Activated T-cell treated with anti-CD3 and anti-CD28 coated beads, Interleukin-2, amount 50 U/mL, for 48 hours (primary cell): ENCODE measurements at places on chromosomes 2 and 18.

DNA sequence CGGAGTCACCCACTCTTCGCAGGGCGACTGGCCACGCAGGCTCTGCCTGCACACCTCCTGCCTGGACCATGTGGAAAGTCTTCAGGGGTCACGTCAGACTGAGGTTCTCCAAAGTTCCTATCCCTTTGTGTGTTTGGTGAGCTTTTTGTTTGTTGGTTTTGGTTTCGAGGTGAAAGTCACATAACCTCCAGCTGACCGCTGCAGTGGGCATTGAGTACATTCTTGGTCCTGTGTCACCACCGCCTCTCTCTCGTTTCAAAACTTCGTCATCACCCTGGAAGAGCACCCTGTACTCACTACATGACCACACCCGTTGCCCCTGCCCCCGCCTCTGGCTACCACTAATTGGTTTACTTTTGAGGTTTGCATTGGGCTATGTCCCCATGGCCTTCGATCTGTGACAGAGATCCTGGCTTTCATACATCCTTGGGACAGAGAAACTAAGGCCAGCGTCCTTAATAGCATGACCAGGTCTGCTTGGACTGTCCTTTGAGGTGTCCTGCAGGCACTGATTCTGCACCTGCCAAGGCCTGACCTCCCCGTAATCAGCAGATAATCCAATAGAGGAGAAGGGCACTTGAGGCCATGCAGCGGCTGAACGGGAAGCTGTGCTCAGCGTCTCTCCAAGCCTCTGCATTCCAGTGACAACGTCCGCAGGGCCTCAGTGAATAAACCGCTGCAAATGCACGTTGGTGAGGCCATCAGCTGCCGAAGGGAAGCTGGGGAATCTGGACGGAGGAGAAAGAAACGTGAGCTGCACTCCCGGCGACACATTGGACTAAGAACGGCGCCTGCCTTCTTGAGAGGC lies 46.8 kb downstream of the SH3BP4 start:
- DNase-seq = no peak

DNA sequence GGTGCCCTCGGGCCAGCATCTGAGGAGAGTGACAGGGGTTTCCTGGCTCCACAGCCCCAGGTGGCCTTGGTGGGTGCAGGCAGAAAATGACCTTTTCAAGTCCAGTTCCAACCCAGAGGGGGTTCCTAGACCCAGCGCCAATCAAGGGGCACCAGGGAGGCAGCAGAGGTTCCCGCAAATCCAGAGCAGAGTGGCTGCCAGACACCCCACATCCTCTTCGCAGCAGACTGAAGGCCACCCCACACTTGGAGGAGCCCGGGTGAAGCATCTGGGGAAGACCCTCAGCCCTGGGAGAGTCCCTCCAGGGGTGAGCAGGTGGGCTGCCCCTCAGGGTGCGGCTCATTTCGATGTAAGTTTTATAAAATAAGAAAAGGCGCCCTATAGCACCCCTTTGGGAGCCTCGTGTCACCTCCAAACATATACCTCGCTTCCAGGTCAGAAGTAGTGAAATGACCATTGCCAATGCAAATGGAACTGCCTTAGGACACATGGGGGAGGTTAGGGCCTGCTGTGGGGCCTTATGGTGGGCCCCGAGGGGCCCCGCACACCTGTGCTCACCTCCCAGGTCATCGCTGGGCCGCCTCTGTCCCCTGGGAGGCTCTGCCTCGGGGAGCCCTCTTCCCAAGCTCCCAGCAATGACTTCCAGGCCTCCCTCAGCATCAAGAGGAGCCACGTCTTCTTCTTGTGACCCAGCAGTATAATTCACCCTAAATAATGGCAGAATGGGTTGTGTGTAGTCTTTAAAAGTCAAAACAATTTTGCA lies 11.0 kb downstream of the RTP5 start:
- no peak for DNase-seq

DNA sequence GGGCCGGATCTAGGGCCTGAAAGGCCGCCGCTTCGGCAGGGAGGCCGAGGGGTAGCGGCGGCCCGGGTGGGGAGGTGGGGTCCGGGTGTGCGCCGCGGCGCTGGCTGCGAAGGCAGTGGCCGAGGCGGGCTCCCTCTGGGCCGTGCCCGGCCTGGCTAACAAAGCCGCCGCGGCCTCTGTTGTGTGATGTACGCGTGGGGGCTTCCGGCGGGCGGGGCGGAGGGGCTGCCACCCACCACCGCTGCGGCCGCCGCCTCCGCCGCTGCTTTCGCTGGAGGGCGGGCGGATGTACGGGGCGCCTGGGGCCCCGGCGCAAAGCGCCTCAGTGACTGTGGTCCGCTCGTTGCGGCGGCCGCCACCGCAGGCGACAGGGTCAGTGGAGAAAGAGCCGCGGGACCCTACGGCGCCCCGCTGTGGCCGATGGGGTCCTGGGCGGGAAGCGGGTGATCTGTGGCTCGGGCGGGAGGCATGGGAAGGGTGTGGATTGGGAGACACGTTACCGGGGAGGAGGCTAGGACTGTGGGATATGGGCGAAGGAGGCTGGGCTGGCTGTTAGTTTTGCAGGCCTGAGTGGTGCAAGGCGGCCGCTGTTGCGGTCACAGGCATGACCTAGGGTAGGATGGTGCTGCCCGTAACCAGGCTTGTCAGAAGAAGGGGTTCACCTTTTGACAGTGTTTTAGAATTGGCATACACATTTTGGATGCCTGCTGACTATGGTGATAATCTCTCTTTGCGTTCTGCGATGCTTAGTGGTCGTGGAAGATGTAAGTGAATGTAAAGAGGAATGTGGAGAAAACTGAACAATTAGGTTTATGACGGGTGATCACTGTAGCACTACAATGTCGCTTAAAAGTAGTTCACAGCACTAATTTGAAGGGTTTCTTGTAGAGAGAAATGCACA lies 662 bp downstream of the BZW1 start:
- DNase-seq = peak; percentile 71

DNA sequence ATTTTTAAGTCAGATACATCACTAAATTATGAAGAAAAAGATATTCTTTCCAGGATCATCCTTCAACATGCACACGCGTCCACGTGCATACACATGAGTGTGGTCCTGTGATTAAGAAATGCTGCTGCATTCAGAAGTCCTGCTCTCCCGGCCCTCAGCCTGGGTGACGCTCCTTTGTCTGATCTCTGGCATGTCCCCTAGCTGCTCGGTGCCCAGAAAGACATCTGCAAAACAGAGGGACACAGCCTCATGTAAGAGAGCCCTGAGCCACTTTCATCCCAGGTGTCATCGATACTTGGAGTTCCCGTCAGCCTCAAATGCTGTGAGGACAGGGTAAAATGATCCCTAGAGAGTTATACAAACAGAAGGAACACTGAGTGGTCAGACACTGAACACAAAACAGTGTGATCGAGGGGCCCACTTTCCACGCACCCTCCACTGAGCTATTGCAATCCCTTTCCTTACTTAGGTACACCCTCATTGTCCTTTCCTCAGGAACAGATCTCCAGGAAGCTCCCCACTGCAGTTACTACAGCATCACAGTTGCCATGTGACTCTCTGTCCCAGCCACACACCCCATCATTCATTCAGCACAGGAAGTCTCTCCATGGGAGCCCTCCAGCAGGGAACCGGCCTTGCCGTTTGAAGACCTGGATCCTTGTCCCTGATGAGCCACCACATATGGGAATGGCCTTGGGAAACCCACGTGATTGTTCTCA lies 32.1 kb downstream of the CRACDL start:
- no peak for DNase-seq

DNA sequence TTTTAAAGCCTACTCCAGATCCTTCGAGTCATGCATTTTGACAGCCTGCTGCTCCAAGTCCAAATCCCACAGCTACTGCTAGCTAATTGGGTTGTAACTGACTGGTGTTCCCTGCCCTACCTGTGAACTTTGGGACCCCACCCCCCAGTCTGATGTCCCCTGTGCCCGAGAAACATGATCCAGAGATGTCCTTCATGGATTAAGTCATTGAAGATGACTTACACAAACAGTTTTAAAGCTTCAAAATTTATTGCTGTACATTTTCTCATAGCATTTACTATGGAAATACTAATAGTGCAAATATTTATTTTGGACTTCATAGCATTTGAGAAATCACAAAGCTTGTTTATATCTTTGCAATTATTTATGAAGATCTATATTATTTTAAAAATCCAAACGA lies 73.1 kb downstream of the MBD2 start:
- DNase-seq = no peak

- no peak for DNase-seq
Observed at GRCh38 chr2:39418491-39418890, 18.6 kb downstream of the MAP4K3 start.

DNA sequence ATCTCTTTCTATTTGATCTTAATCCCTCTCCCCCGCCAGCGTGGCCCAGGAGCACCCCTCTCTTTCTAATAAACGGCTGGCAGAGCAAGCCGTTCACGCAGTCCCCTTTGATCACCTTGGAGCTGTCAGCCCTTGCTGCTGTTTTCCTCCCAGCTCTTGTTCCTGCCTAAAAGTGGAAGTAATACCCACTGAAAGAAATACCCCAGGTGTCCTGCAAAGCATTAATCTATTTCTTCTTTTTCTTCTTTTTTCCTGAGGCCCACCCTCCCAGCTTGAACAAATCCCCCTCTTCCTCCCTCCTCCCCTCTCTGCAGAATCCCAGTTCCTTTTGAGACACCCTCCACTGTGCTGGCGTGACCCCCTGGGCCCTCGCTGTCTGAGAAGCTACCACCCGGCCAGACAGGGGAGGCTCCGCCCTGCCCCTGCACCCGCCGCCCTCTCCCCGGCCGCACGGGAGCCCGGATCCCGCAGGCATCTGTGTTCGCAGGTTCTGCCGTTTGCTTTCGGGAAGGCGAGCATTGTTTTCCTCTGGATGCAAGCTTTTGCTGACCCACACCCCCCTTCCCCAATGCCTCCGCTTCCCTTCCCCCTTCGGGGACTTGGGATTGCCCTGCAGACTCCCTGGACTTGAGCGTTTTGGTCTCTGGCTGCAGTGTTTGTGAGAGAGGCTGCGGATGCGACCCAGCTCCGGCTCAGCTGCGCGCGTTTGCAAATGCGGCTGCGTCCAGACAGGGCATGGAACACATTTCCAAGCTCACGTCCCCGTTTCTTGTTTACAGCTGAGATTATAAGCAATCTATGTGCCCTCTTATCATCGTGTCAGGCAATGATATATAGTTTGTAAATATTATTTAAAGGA lies 631.5 kb downstream of the NYAP2 start:
- DNase-seq = peak; percentile 38

- no peak for DNase-seq
Observed at GRCh38 chr2:136015699-136016098, 30.3 kb upstream of the DARS1 start.

- no peak for DNase-seq
Observed at GRCh38 chr2:85922199-85922598, 33.4 kb upstream of the ST3GAL5 start.

DNA sequence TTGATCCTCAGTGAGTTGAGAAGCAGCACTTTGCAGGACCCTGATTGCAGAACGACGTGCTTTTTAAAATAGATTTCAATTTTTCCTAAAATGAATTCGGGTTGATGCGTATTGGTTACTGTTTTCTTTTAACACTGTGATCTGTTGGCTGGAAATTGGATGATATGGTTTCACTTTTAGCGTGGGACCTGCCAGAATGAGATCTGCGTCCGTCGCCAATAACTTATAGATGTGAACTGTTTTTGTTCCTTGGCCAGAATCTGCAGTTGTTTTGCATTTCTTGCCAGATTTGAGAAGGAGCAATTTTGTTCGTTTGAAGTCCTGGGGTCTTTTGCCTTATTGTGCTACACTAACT lies 703 bp downstream of the UGGT1 start:
- peak; percentile 25 for DNase-seq

DNA sequence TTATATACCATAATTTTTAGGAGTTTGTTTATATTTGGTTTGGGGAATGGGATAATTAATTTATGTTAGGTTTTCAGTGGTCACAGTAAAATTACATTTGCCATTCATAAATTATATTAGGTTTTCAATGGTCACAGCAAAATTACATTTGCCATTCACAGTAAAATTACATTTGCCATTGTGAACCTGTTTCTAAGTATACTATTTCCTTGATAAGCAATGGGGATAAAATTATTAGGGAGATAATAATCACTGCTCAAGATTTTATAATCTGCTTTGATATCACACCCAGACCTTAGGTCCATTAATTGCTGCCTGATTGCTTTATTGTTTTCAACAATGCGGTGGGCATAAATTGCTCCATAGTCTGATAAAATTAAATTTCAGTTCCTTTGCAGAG lies 124.6 kb downstream of the ASXL3 start:
- no peak for DNase-seq

DNA sequence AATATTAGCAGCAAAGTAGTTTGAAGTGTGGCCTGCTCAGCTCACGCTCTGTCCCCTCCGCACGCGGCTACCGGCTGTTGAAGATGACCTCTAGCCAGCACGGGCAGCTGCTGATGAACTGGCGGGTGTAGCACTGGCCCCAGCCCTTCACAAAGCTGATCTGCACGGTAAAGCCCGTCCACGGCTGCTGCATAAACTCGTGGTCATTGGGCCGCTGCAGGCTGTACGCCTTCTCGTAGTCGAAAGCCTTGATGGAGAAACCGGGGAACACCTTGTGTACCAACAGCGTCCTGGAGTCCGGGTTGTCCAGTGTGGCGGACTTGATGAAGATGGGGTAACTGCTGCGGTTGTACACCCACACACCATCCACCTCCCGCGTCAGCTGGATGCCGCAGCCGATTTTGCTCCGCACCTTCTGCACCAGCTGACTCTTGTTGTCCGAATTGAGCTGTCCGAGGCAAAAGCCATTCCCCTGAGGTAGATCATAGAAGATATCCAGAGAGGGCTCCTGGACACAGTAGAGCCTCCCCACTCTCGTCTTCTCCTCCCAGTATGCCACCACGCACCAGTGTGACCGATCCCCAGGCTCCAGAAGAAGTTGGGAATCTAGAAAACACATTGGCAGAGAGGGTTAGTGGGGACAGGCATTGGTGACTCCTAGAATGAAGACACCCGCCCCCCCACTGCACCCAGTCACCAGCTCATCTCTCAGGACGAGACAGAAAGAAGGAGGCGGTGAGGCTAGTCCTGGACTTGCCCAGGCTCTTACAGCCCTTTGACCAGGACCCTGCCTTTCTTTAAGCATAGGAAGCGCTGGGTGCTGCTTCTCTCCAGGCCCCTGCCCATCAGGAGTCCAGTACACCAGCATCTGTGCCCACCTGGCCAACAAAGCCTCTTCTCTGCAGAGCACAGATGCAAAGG lies 29.2 kb downstream of the SMAD7 start:
- DNase-seq = no peak

- peak; percentile 35 for DNase-seq
Observed at GRCh38 chr2:70826696-70827350, 6.4 kb upstream of the CLEC4F start.

- DNase-seq = no peak
Observed at GRCh38 chr2:165718610-165719210, 75.3 kb downstream of the GALNT3 start.

GRCh38 chr18:36333414-36333813 lies 35.9 kb downstream of the FHOD3 start:
- no peak for DNase-seq

GRCh38 chr2:120773186-120773800 lies 37.6 kb downstream of the GLI2 start:
- no peak for DNase-seq

DNA sequence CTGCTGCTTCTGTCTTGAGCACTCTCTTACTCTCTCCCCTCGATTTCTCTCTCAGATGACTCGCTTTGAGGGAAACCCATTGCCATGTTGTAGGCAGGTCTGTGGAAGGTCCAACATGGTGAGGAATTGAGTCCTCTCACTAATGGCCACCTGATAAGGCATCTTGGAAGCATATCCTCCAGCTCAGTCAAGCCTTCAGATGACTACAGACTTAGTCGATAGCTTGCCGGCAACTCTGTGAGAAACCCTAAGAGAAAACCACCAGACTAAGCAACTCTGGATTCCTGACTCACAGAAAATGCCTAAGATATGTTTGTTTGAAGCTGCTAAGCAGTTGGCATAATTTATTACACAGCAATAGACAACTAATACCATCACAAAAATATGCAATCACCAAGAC lies 51.2 kb downstream of the WDR75 start:
- DNase-seq = no peak
